ENCODE measurements at places on chromosomes 4 and X. TPM values are rescaled to one million over a fixed set of nuclear protein-coding genes. Genes with fewer than 3 reads are reported as not detected.

Gene SLC26A1
- 0.36 TPM for polyA plus RNA-seq

GRCh38 chr4:37953620-37954293 is 6.4 kb upstream of the PTTG2 start:
- no peaks in the 10 kb centered on the region for H3K27me3 ChIP-seq
- H3K36me3 ChIP-seq: no peaks in the 10 kb centered on the region
- no peak overlapping the region for H3K27ac ChIP-seq
- H3K4me1 ChIP-seq: no peaks in the 10 kb centered on the region

DNA sequence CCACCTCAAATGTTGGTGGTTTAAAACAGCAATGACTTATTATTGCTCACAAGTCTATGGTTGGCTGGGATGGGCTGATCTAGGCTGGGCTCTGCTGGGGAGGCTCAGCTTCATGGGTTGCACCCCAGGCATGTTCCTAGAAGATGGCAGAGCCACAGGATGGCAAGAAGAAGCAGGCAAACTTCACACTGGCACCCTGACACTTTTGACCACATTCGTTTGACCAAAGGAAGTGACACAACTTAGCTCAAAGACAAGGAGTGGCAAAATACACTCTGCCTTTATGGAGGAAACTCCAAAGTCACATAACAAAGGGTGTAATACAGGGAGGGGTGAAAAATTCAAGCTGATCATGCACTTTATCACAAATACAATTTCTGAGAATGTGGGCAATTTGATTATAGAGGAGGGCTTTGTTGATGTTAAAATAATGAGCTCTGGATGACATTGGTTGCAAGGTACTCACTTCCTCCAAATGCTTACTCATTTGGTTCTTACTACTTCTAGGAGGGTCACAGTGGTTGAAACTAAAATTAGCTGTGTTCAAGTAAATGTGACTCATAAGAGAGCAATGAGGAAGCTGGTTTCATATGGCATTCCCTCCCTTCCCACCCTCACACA is 249.2 kb upstream of the RPS6KA3 start:
- no peak overlapping the region for H3K27ac ChIP-seq
- no peaks in the 10 kb centered on the region for H3K4me1 ChIP-seq
- DNase-seq: no peak
- H3K4me3 ChIP-seq: no peak overlapping the region
- no peaks in the 10 kb centered on the region for H3K36me3 ChIP-seq

DNA sequence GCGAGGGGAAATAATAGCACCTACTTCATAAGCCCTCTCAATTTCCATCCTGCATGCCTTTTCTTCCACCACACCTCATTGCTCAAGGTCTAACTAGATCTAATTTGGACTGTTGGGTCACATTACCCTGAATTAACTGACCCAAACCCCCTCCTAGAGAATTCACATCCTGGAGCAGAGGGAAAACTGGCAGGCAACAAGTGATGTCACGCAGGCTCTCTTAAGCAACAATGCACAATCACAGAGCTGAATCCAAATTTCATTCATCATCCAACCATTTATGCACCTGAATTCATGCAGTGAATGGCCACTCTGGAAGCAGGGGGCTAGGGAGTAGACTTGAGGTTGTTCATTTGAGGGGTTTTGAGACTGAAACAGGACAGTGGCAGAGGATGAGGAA is 107.7 kb upstream of the HUWE1 start:
- no peak for DNase-seq
- H3K4me1 ChIP-seq: no peaks in the 10 kb centered on the region
- no peak overlapping the region for H3K4me3 ChIP-seq

DNA sequence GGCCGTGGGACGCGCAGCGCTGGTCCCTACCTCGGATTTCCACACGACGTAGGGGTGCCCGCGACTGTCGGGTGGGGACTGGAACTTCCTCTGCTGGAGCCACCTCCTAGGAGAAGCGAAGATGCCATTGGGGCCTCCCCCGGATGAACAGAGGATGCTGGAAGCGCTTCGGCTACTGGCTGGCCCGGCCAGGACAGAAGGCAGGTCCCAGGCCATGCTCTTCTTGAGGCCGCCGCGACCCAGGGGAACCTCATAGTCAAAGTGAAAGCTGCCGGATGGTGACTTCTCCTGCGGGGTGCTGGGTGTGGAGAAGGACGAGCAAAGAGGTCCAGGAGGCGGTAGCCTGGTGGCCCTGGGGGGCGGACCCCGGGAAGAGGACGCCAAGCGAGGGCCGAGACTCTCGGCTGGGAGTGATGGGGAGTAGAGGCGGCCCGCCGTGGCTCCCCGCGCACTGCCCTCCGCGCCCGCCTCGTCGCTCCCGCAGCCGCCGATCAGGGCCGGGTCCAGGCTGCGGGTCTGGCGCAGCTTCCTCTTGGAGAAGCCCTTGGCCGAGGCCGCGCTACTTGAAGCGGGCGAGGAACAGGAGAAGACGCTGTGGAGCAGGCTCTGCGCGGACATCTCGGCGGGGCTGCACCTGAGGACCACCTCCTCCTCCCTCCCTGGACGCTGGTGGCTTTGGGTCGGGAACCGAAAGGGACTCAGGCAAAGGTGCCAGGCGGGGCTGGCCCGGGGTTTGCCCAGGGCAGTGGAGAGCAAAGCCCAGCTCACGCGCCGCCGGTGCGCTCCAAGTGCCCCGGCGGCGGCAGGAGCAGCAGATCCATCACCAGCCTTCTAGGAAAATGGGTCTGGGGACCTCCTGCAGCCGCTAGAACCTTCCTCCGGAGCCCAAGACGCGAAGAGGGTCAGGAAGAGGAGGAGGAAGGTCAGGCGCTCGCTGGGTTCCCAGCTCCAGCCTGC is 1.2 kb downstream of the ARHGAP6 start:
- H3K4me3 ChIP-seq: peak overlapping the region; percentile 43
- H3K36me3 ChIP-seq: no peaks in the 10 kb centered on the region
- H3K4me1 ChIP-seq: no peaks in the 10 kb centered on the region
- peak overlapping the region; percentile 74 for H3K27ac ChIP-seq
- no peaks in the 10 kb centered on the region for H3K27me3 ChIP-seq

DNA sequence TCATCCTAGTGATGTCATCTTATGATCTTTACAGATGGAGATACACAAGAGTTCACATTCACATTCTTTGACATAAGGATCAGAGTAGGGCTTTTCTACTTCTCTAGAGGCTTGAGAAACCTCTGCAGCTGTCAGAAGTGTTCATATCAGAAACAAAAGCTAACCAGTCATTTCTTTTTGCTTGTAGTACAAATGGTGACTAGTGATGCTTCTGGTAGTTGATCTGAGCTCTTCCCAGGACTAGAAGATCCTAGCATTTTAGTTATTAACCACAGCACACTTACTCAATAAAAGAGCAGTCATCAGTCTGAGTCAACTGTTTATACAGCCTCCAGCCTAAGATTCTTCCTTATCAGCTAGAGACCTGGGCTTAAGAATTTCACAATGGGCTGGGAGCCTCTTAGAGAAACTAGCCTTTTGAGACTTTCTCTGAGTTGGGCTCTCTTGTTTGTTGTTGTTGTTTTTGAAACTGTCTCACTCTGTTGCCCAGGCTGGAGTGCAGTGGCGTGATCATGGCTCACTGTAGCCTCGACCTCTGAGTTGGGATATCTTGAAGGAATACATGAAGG is 84.1 kb downstream of the TMEM164 start:
- no peaks in the 10 kb centered on the region for H3K36me3 ChIP-seq
- no peak for DNase-seq
- no peaks in the 10 kb centered on the region for H3K4me1 ChIP-seq
- H3K27ac ChIP-seq: no peak overlapping the region
- no peaks in the 10 kb centered on the region for H3K27me3 ChIP-seq

Gene SOD3
- 16.3 TPM for polyA plus RNA-seq

- no peak for DNase-seq
- H3K36me3 ChIP-seq: no peaks in the 10 kb centered on the region
- no peak overlapping the region for H3K4me3 ChIP-seq
- H3K27ac ChIP-seq: no peak overlapping the region
- H3K4me1 ChIP-seq: peaks cover 2% of the 10 kb centered on the region
Measured at GRCh38 chrX:67555578-67556203, 11.9 kb downstream of the AR start.

- no peaks in the 10 kb centered on the region for H3K27me3 ChIP-seq
- H3K27ac ChIP-seq: no peak overlapping the region
- no peak for DNase-seq
- no peaks in the 10 kb centered on the region for H3K36me3 ChIP-seq
Measured at GRCh38 chrX:80331285-80331684, 89.0 kb upstream of the TENT5D start.

DNA sequence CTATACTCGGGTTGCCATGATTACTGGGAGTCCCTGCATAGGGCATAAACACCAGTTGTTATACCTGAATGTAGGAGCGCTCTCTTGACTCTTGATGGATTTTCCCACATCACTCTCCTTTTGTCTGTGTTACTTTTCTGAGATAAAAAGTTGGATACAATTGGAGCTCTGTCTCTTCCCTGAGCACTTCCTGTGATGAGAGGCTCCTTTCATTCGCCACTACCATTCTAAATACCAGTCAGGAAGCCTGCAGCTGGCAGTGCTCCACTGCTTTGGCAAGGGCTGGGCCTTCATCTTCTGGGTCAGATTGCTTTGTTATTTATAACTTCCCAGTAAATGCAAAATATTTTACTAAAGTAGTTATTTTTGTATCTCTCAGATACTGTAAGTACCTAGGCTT is 13.9 kb downstream of the TCEANC start:
- H3K27me3 ChIP-seq: no peaks in the 10 kb centered on the region
- no peaks in the 10 kb centered on the region for H3K36me3 ChIP-seq
- no peak for DNase-seq
- H3K27ac ChIP-seq: no peak overlapping the region

Gene SPANXD
- not detected for polyA plus RNA-seq

GRCh38 chr4:26307037-26307800 is 13.6 kb upstream of the RBPJ start:
- DNase-seq: no peak
- no peak overlapping the region for H3K27ac ChIP-seq
- no peaks in the 10 kb centered on the region for H3K27me3 ChIP-seq
- H3K4me3 ChIP-seq: no peak overlapping the region
- no peaks in the 10 kb centered on the region for H3K36me3 ChIP-seq

Gene GAGE12G
- polyA plus RNA-seq: not detected

GRCh38 chrX:38649674-38650647 is 88.6 kb downstream of the TSPAN7 start:
- H3K4me1 ChIP-seq: no peaks in the 10 kb centered on the region
- no peaks in the 10 kb centered on the region for H3K27me3 ChIP-seq
- no peak overlapping the region for H3K4me3 ChIP-seq
- no peak for DNase-seq
- H3K27ac ChIP-seq: no peak overlapping the region

- H3K27ac ChIP-seq: no peak overlapping the region
- no peaks in the 10 kb centered on the region for H3K36me3 ChIP-seq
- no peaks in the 10 kb centered on the region for H3K4me1 ChIP-seq
- DNase-seq: no peak
- H3K4me3 ChIP-seq: no peak overlapping the region
Measured at GRCh38 chrX:135927897-135928296, 34.4 kb downstream of the SAGE1 start.

DNA sequence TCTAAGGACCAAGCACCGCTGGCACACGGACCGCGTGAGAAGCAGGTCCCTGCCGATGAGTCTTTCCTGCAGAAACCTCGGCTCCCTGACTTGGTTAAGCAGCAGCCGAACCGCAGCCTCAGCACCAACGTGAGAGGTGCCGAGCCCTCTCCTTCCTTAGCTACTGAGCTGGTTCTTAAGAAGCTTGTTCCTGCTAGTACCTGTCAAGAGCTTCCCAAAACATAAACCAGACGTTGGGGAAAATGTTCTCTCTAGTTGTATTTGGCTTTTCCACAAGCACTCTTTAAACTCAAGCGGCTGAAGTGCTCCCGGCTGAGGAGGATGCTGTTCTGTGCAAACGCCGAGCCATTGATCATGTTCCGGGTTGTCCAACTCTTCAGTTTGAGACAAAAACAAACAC is 29.3 kb upstream of the TLR3 start:
- H3K36me3 ChIP-seq: no peaks in the 10 kb centered on the region
- no peak overlapping the region for H3K27ac ChIP-seq
- no peak for DNase-seq
- peak overlapping the region; percentile 11 for H3K4me3 ChIP-seq
- peaks cover 5% of the 10 kb centered on the region for H3K4me1 ChIP-seq

Gene LGI2
- polyA plus RNA-seq: 19.8 TPM

DNA sequence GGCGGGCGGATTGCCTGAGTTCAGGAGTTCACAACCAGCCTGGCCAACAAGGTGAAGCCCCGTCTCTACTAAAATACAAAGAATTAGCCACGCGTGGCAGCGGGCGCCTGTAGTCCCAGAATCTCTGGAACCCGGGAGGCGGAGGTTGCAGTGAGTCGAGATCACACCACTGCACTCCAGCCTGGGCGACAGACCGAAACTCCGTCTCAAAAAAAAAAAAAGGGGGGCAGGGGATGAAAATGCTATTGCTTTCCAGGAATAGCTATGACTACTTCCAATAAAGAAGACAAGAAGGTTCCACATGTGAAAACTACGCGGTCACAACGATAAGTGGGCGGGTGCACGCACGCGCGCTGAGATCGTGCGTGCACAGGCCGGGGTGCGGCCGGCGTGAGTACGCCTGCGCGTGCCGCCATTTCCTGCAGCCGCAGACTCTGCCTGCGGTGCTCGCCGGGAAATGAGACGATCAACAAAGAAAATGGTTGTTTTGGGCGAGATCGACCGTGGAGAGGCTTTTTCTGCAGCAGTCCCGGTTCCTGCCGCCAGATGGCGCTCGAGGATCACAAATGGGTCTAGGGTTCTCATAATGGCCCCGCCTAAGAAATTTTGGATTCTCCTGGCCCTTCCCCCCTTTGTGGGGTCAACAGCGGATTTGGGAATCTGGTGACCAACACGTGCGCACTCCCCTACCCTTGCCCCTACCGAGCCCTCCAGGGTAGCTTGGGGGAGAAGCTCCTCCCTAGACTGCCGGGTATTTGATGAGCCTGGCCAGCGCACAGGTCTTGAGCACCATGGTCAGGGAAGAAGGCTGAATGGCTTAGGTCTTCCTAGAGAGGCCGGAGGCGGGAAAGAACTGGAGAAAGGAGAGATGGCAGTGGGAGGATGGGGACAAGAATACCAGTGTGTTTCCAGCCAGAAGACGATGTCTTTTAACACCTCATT is 35.1 kb downstream of the PNMA5 start:
- H3K4me1 ChIP-seq: no peaks in the 10 kb centered on the region
- peak overlapping the region; percentile 18 for H3K4me3 ChIP-seq
- H3K27ac ChIP-seq: peak overlapping the region; percentile 61
- DNase-seq: peak; percentile 94
- no peaks in the 10 kb centered on the region for H3K36me3 ChIP-seq

DNA sequence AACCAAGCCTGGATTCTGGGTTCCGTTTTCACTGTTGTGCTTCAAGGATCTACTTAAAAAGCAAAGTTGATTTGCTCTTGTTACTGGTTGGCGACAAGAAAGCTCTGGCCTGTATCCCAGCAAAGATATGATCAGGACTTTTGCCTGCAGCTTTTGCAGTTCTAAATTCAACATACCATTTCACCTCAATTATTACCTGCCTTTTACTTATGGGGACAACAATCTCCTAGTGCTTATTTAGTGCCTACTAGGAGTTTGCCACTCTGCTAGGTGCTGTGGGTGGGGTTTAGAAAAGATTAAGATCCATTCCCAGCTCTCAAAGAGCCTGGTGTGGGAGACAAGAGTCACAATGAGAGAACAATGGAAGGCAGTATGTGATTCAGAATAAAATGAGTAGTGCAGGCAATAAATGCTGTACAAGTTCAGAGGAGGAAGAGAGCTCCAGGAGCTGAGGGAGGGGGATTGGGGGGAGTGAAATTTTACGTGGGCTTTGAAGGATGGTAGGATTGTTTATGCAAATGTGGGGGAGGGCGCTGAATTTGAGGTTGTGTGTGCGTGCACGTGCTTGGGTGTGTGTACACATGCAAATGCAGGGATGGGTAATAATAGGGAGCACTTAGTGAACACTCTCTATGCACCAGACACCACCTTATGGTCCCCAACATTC is 5.0 kb upstream of the TMEM164 start:
- no peaks in the 10 kb centered on the region for H3K4me1 ChIP-seq
- H3K36me3 ChIP-seq: no peaks in the 10 kb centered on the region
- H3K4me3 ChIP-seq: no peak overlapping the region
- H3K27me3 ChIP-seq: no peaks in the 10 kb centered on the region

Gene CISD2
- 13.6 TPM for polyA plus RNA-seq

Gene MAGEA2B
- not detected for polyA plus RNA-seq

Gene LUZP4
- polyA plus RNA-seq: not detected

Gene KCND1
- polyA plus RNA-seq: 1.9 TPM

All from ovary (tissue), 10 donors.